C1 segment of cervical spinal cord (tissue), 14 donors: ENCODE measurements at places on chromosomes 16 and 17.
A peak's percentile ranks its signal among the peaks of the same experiment; 100 is the strongest.

DNA sequence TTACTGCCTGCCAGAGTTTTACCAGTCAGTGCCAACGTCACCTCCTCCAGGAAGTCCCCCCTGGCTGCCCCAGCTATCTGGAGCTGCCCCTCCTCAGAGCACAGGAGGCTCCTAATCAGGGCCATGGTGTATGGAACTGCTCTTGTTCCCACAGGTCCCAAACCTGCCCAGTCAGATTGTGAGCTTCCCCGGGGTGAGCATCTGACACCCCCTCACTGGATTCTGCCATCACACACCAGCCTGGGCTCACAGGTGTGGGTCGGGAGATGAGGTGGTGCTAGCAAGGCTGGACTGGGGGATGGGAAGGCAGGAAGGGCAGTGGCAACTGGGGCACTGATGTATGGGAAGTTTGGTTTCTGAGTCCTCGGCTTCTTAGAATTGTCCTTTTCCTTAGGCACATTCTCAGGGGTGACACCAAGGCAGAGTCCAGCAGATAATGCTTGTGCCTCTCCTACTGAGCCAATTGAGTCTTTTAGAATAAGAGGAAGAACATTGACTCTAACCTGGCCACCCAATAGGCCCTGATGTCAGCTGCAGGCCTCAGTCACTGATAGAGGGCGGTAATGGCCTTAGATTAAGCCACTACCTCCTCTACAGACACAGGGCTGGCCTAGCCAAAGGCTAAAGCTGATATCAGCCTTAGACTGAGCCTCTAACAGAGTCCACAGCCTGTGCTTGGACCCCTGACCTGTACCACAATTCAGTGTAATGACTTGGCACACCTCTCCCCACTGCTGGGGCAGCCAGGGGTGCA lies 107.9 kb downstream of the WSCD1 start:
- DNase-seq = no peak

- no peak for DNase-seq
Observed at GRCh38 chr16:50126183-50126582, 26.9 kb upstream of the TENT4B start.

DNA sequence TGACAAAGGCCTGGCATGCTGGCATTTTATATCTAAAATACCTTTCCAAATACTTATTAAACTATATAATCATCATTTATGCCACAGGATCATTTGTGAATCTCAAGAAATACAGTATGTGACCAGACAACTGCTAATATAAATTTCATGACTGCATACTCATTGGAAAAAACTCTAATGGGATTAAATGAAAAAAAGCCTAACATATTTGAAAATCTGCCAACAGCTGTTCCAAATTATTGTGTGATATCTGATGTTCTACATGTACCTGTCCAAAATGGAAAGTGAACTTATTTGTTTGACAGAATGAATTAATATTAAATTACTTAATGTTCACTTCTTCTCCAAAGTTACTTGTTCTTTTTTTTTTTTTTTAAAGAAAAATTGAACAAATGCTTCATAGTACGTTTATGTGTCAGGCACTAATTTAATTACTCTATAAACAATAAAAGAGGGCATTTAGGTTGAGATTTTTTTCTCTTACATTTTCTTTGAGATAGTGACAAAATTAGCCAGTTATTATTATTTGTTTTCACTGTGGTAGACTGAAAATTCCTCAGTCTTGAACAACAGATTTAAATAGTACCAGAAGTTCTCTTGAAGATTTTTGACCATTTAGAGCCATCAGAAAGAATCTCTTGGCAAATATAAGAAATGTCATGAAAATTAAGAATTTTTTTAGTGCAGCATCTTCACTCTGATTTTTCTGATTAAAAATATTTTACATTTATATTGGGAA lies 114.0 kb downstream of the FTO start:
- no peak for DNase-seq

DNA sequence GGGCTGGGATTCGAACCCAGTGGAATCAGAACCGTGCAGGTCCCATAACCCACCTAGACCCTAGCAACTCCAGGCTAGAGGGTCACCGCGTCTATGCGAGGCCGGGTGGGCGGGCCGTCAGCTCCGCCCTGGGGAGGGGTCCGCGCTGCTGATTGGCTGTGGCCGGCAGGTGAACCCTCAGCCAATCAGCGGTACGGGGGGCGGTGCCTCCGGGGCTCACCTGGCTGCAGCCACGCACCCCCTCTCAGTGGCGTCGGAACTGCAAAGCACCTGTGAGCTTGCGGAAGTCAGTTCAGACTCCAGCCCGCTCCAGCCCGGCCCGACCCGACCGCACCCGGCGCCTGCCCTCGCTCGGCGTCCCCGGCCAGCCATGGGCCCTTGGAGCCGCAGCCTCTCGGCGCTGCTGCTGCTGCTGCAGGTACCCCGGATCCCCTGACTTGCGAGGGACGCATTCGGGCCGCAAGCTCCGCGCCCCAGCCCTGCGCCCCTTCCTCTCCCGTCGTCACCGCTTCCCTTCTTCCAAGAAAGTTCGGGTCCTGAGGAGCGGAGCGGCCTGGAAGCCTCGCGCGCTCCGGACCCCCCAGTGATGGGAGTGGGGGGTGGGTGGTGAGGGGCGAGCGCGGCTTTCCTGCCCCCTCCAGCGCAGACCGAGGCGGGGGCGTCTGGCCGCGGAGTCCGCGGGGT lies at the start of gene CDH1:
CDH1 (plus strand) TSS at position 247 of the 684 bp plus-strand sequence; CDS start at position 371, 124 bp downstream.
- no peak for DNase-seq

DNA sequence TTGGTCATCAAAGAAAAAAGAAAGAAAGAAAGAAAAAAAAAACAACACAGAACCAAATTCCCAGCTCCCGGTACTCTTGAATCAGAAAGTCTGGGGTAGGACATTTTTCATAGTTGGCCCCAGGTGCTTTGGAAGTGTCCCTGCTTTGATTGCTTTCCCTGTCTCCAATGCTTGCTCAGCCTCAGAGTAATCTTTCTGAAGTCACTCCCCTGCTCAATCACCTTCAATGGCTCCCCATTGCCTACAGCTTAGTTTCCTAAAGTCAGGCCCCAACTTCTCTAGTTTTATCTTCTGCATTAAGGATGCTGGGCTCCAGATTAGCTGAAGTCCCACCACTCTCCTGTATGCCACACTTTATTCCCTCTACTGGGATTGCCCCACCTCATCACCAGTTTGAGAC lies 17.1 kb downstream of the CNGB1 start:
- no peak for DNase-seq

DNA sequence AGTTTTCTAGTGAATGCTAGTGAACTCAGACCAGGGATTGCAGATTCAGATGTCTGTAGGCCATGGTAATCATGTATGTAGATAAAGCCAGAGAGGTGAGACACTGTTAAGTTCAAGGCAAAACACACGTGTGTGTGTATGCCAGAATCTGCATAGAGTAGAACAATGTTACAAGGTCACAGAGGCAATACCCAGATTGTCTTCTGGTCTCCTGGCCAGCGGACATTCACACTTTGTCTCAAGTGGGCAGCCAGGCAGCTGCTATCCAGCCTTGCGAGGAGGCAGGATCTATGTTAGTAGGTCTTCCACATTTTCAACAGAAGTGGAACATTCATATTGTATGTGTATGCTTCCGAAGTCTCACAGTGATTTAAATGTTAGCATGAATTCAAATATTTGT lies 244.4 kb downstream of the FTO start:
- DNase-seq = no peak

GRCh38 chr17:57486882-57487301 lies 230.6 kb downstream of the MSI2 start:
- peak; percentile 46 for DNase-seq

GRCh38 chr17:7627250-7628121 lies at the start of gene SAT2:
Gene SAT2 (minus strand): TSS chr17:7627821. CDS start chr17:7627635, 186 bp downstream.
- DNase-seq = peak; percentile 90

DNA sequence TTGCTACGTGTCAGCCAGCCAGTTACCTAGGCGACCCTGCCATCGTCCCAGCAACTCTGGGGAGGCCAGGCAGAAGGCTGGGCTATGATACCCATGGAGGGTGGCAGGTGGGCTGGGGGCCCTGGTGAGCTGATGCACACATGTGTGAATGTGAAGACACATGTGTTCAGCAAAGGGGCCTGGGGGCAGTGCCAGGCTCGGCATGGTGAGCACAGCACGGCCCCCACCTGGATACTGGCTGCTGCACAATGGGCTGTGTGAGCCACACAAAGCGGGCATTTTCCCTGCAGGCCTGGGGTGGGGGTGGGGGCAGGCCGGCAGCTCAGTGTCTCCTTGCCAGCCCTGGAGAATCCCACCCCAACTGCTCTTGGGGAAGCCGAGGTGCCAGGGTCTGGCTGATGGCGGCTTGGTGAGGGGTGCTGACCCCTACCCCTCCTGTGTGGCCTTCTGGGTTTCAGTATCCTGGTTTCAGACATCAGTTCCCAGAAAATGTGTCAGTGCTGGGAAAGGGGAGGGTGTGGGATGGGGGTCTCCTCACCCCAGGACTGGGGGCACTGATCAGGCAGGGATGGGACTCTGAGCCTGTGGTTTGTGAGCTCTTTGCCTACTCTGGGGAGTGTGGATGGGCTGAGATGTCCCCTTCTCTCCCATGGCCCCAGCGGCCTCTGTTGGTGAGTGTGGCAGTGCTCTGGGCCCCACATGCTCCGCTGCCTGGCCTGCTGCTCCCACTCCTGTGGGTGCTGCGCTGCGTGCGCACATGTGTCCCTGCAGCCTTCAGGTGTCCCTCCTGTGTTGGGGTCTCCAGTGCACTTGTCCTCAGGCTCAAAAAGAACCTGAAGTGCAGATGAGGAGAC lies 5.1 kb downstream of the LLGL1 start:
- DNase-seq = peak; percentile 69

GRCh38 chr17:63626551-63627180 lies 4.4 kb downstream of the MAP3K3 start:
- DNase-seq = no peak

DNA sequence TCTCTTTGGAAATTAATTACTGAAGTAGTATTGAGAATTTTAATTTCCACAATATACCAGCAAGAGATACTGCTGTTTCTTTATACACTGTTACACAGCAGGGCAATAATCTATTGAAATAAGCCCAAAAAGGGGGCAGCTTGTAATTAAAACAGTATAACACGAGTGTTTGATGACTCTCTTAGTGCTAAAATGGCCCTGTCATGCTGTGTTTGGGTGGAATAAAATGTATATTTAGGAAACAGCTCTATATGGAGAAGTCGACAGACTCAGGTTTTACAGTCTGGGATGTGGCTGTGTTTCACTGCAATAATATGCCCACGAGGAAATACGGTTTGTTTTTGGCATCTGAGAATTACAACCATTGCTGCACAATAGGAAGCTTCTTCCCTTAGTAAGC lies 537.7 kb upstream of the HSBP1 start:
- no peak for DNase-seq

DNA sequence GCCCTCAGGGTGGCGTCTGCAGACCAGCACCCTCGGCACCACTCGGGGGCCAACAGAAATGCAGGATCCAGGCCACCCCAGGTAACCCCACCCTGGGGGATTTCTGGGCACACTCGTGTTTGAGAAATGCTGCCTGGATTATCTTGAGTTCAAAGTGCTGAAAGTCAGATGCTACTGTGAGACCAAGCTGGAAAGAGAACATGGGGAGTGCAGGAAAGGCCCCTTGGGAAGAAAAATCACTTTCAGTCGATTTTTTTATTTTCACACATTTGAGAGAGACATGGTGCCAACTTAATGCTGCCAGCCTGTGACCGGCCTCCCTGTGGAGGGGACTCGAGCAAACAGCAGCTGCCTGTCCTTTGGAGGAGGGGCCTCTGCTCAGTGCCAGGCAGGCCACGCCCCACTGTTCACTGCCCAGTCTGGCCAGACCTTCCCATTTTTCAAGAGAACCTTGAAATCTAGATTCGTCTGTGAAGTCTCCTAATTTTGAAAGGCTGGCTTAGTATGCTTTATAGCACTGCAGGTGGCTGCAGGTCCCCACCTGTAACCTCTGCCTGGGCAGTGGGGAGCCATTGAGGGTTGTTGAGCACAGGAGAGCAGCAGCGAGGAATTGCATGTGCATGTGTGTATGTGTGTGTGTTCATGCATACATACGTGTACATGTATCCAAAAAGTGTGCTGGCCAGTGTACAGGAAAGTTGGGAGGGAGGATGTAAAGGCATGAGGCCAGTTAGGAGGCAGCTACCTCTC lies 70.7 kb upstream of the PLCG2 start:
- peak; percentile 64 for DNase-seq

DNA sequence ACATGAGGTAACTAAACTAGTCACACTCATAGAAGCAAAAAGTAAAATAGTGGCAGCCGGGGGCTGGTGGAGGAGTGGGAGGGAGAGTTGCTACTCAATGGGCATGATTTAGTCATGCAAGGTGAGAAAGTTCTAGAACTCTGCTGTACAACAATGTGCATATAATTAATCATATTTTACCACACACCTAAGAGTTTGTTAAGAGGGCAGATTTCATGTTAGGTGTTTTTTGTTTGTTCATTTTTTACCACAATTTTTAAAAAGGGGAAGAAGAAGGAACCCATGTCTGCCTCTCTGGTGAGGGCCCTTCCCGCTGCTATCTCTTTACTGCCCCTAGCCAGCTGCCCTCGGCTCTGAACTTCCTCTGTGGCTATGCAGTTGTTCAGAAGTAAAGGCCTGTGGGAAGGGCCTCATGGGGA lies 11.2 kb downstream of the CD300LB start:
- DNase-seq = no peak

DNA sequence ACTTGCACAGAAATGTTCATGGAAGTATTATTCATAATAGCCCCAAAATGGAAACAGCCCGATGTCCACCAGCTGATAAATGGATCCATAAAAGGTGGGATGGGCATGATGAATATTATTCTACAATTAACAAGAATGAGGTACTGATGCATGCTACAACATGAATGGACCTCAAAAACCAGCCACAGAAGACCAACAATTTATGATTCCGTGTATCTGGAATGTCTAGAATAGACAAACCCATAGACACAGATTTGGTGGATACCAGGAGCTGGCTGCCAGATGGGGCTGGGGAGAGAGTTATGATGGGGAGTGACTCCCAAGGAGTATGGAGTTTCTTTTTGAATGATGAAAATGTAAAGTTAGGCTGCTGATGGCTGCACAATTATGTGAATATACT lies 10.8 kb upstream of the NAGLU start:
- no peak for DNase-seq

DNA sequence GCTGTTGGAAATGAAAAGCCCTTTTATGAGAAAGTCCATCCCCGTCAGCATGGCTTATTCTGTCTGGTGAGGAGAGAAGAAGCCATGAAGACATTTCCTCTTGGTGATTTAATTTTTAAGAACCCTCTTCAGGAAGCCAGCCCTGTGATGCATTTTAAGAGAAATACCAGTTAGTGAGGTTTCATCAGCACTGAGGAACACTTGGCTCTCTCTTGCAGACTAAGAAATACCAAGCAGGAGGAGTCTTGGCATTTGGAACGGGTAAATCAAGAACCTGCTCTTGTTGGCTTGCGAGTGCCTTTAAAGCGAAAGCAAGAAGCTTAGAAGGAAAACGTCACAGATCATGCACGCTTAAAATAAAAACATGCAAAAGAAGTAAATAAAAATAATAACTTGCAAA lies 17.5 kb downstream of the RAB11FIP3 start:
- DNase-seq = no peak
